ENCODE measurements at places on chromosomes 2 and 18.
A peak's percentile ranks its signal among the peaks of the same experiment; 100 is the strongest.

DNA sequence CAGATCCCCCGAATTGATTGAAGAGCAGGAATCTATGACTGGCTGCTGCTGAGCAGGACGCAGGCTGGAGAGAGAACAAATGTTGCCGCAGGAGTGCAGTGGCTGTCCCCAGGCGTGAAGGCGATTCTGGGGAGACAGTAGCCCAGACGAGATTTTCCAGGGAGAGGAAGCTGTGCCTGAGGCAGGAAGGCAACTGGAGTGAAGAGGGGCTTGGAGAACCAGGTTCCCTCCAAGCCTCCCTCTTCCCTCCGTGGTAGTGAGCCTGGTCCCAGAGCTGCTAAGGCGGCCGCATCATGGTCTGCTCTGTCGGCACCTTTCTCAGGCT is 1.3 kb upstream of the NPPC start:
- DNase-seq = no peak

DNA sequence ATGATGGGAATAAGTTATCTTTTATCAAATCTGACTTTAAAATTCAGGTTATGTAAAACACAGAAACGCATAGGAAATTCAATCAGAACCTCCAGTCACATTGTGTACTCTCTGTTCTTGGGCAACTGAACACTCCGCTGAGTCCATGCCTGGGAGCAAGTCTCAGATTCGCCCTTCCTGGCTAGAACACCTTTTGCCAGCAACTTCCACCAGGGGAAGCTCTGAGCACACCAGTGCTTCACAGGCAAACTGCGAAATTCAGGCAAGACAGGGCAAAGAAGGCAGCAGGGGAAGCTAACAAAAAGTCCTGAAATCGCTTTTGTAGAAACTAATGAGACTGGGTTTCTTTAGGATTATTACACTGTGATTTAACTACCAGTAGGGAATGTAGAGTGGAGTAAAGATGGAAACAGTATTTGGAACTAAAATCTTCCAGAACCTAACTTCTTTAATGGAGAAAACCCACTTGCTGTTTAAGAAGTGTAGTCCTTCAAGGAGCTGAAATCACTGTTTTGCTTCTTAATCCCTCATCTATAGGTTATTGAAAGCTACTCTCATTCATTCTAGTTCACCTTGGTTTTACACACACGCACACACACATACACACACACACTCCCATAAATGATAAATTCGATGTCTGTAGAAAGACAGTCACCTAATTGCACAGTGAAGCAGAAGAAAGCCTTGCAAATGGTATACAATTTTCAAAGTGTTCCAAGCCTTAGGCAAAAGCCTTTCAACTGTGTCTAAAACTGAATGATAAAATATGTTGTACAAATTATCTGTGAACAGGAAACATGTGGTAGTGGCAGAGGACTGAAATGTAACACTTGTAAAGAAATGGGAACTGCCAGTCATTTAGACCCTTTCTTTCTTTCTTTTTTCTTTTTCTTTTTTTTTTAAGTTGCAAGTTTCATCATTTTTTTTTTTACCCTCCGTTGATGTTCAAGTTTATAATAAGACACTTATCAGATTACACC is 214.5 kb downstream of the TMEM182 start:
- DNase-seq = peak; percentile 9

- no peak for DNase-seq
Measured at GRCh38 chr2:38446418-38446817, 69.3 kb upstream of the ATL2 start.

- no peak for DNase-seq
Measured at GRCh38 chr2:218812861-218813260, 18.7 kb downstream of the PRKAG3 start.

- DNase-seq = no peak
Measured at GRCh38 chr2:102620332-102620731, 979 bp downstream of the SLC9A2 start.

- peak; percentile 59 for DNase-seq
Measured at GRCh38 chr2:231200805-231201474, 2.5 kb downstream of the ARMC9 start.

- DNase-seq = peak; percentile 42
Measured at GRCh38 chr2:27717070-27717795, 53.5 kb downstream of the SLC4A1AP start.

DNA sequence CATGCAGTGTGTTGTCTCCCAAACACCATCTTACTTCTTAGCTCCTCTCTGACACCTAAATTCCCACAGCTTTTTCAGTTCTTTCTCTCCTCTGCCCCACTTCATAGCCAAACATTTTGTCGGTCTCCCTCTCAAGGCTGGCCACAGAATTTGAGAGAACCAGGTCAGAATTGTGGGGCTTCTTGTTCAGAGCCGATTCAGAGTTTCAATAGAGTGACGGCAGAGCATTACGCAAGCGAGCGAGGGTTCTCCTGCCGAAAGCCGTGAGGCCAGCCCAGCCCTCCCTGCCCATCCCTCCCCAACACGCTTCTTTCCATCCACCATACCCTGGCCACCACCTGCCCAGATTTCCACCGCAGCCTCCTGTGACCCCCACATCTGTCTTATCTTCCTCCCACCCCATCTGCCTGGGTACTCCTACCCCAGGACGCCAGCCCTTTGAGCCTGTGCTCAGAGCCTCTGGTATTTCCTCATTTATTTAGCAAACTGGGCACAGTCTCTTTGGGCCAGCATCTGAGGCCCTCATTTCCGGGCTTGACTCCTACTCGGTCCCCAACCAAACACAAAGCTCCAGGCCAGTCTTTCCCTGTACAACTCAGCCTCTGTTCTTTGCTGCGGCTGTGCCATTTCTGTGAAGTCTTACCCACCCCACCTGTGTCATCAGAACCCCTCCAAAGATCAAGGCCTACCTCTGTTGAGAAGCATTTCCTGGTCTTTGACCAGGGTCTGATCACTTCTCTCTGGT is 70.0 kb upstream of the MAP4K4 start:
- DNase-seq = no peak

DNA sequence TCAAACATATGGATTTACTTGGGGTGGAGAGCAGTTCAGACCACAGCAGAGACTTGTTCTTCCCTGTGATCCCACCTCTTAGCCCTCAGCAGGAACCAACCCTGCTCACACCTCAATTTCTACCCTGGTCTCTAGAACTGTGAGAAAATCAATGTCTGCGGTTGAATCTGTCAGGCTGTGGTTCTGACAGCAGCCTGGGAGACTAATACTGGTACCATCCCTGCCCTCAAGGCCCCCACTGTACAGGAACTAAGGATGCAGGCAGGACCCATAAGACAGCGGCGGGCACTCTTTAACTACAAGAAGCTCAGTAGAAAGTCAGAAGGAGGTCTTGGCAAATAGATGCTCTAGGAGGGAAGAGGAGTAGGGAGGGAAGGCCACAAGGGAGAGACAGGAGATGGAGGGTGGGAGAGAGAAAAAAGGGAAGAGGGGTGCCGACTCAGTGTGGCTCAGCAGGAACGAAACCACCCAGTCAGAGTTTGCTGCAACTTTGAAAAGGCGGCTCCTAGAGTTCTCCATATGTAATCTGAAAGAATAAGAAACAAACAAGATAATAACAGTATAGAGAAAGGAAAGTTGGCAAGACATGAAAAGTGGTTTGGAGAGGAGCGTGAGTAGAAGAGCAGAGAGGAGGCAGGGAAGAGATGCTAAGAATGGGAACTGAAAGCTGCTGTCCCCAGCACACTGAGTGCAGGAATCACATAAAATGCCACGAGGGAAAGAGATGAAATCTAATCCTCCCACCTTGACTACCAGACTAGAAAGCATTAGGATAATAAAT is 323.9 kb upstream of the ID2 start:
- no peak for DNase-seq

DNA sequence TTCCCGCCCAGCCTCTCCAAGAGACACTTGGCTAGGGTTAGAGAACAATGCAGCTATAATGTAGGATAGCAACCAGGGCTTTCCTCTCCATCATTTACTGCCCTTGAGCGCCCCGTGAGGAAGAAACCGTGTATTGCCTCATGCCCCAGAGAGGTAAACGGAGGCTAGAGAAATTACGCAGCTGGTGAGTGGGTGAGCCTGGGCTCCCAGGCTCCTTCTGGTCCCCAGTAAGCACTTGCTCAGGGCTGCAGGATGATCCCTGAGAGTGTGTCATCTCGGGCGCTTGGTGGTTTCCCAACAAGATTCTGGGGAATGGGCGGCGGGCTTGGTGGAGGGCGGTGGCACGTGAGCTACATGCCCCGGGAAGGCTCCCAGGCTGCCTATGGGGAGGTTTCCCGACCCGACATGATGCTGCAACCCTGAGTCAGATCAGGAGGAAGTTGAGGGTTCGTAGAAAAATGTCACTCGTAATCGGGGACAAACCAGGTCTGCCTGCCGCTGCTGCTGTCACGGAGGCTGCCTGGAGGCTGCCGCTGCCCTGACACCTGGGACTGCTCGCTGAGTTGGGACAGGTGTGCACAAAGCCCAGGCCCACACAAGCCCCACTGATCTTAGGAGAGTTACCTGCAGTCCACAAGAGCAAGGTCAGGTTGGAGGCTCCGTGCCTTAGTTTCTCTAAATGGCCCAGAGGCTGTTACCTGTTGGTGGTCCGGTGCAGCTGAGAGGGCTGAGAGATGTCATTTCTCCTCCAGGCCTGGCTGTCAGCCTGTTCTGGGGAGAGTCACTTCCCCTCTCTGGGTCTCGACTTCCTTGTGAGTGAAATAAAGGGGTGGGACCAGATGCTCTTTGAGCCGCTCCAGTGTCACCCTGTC is at the start of gene GPR55:
GPR55 (minus strand) TSS at position 773 of the 872 bp plus-strand sequence. CDS start 14,280 bp downstream, outside the sequence.
- DNase-seq = no peak

DNA sequence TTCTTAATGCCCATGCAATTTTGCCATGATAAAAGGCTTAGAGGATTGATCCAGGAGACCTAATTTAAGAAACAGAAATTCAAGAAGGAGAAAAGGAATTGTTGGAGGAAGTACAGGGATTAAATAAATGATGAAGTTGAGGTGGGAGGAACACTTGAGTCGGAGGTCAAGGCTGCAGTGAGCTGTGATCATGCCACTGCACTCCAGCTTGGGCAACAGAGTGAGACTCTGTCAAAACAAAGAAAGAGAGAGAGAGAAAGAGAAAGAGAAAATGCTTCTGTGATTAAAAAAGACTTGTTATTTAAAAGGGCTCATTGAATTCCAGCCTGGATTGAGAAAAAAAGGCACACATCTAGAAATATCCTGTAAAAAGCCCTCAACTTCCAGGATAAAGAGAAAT is 123.2 kb downstream of the B3GNT2 start:
- DNase-seq = no peak

GRCh38 chr18:67938660-67939059 is 422.1 kb upstream of the DSEL start:
- no peak for DNase-seq

DNA sequence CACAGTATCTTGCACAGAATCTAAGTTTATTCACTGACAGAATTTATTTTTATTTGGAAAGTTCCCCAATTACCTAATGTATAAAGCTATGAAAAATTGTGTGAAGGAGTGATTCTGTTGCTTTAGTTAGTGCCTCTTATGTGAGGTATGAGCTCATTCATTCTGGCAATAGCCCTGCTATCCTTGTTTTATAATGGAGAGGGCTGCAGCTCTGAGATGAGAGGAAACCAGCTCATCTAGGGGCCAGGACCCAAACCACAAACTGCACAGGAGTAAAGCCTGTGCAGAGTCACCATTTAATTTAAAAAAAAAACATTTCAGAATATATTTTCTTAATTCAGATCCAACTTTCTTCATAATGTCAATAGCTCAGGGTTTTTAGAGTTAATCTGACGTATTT is 383.0 kb downstream of the TMEM182 start:
- DNase-seq = no peak

DNA sequence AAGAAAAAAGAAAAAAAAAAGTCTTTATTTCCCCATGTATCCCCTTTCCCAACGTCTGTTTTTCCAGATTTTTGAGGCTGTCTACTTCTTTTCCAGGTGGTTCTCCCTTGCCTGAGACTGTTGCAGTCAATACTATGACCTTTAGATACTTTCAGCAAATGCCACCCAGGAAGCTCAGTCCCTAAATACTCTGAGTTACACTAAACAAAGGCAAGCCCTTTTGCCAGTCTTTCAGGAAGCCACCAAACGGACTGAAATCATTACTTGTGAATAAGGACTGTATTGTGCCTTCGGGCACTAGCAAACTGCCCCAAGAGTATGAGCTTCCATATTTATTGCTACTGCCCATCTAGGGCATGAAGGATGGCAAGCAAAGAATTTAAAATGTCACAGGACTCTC is 621.3 kb downstream of the SUCLG1 start:
- no peak for DNase-seq

DNA sequence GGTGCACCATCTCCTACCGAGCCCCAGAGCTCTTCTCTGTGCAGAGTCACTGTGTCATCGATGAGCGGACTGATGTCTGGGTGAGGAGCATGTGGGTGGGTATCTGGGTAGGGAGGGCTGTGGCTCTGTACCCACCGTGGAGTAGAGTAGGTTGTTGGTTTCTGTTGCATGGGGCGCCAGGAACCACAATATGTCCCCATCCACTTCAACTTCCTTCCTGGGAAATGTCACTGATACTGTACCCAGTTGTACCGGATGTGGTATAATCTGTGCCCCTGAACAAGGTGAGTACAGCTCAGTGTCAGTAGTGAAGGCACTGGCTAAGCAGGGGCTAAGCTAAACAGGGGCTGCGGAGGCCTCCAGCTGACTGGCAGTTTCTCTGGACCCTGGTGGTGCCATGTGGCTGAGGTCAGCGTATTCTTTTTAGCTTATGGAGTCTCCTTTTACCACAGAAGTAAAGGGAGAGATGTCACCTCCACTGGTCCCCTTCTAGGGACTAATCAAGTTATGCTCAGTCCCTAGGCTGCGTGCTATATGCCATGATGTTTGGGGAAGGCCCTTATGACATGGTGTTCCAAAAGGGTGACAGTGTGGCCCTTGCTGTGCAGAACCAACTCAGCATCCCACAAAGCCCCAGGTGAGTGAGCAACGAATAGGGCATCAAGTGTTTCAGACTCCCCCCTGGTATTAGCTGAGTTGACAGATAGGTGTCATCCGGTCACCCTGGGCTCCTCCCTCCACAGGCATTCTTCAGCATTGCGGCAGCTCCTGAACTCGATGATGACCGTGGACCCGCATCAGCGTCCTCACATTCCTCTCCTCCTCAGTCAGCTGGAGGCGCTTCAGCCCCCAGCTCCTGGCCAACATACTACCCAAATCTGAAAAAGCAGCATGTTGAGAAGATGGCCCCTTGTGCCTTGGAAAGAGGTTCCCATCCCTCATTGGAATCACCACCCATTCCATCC is 2.7 kb downstream of the STK16 start:
- DNase-seq = no peak

DNA sequence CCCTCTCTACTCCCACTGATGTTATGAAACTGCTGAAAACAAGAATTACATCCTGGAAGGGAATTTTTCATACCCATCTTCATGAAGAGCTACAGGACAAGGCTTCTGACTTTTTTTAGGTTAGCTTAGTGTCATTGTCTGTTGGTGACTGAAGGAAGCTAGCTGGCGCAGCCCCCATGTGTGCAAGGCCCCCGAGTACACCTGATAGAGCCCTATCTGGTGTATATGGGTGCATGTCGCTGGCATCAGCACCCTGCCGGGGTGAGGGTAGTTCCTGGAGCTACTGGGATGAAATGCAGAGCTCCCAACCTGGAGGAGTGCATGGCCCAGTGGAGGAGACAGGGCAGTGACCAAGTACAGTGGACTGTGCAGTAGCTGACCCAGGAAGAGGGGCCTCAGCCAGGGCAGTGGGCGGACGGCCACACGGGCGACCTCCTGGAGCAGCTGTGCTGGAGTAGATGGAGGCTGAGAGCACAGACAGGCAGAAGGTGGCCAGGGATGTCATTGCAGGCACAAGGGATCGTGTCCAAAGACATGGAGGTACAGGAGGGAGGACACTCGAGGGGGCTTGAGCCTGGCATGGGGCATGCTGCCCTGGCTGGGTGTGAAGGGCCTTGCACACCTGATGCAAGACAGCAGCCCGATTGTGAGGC is 12.1 kb downstream of the IMPA2 start:
- DNase-seq = no peak

GRCh38 chr2:182767578-182767977 is 51.5 kb downstream of the DNAJC10 start:
- peak; percentile 18 for DNase-seq
